ENCODE measurements at places on chromosomes 7 and 10.

- no peak for DNase-seq
These were observed 396 bp upstream of the EXOC4 start for GRCh38 chr7:133252506-133252857.

GRCh38 chr10:90856964-90857634 is 740 bp downstream of the HTR7 start:
- DNase-seq = no peak

DNA sequence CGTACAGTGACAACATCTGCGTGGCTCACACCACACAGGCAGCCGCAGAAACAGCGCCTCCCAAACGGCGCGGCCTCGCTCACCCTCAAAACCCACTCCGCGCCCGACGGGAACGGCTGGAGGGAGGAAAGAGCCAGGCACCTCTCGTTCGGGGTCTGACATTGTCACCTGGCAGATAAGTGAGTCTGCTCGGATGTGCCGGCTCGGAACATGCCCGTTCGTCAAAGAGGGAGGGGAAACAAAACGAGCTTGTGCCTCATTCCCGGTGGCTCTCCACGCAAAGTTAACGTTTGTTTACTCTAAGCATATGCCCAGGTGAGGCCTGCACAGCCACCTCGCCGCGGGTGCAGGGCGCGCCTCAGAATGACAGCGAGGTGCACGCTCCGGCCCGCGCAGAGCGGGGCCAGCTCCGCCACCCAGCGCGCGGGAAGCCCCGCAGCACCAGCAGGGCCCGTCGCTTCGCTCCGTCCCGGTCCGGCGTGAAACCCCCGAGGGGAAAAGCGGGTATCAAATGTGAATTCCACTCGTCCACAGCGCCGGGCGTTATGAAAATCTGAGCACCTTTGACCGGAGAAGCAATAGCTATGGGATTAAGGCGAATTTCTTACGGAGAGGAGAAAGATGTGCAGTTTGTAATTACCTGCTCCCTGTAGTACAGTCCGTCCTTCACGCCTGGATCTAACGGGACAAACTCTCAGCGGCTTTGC is 13.1 kb downstream of the CNPY1 start:
- DNase-seq = no peak

- DNase-seq = no peak
These were observed 3.2 kb upstream of the IGFBP3 start for GRCh38 chr7:45924283-45924682.

- DNase-seq = no peak
These were observed 12.2 kb downstream of the LZTS2 start for GRCh38 chr10:101011517-101012423.

DNA sequence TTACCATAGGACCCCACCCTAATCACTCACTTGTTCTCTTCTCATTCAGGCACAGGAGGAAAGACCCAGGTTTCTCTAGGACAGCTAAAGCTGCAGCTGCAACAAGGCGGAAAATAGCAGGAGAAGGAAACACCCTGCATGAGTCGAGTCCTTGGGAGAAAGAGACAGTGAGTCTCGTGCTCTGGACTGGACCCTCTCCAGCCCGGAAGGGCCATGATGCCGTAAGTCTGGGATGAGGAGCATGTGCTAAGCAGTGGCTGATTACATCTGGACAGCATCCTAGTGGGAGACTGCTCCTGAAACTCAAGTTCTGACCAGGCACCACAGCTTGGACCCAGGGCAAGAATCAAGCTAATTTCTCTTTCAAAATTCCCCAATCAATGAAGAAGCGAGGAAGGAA is 39.4 kb downstream of the FBXW4 start:
- DNase-seq = no peak

DNA sequence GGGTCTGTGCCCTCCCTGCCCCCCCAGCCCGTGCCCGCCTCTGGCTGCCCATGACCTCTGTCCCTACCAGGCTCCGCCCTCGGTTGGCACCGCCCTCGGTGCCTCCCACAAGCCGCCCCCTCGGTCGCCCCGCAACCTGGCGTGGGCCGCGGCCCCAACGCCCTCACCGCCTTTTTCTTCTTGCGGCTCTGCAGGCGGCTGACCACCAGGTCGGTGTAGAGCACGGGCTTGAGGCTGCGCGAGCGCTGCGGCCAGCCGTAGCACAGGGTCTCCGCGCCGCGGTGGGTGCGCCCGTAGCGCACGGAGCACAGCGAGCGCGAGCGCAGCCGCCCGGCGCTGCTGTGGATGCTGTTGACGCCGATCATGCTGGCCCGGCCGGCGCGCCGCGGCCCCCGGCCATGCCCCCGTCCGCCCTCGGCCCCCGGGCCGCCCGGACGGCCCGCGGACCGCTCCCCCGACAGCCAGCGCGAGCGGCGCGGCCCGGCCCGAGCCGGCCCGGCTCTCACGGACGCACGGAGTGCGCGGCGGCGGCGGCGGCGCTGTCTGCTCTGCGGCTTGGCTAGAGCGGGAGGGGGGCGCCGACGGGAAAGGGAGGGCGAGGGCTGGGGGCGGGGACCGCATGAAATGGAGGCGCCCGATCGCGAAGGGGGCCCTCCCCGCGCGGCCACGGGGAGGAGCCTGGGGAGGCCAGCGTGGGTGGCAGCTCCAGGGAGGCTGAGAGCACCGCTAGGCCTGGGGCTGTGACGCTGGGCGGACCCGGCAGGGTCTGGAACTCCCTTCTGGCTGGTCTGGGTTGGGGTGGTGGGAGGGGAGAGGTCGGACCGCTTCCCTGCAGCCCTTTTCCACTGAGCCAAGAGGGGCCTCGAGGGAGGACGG is 9.6 kb downstream of the PSD start:
- no peak for DNase-seq

GRCh38 chr10:3802526-3803265 is 17.7 kb upstream of the KLF6 start:
- DNase-seq = no peak

GRCh38 chr10:80459047-80459865 is 5.1 kb downstream of the TSPAN14 start:
- DNase-seq = no peak

- DNase-seq = no peak
These were observed 25.4 kb upstream of the EXOC6 start for GRCh38 chr10:92822964-92823363.

- no peak for DNase-seq
These were observed at the start of gene DLG5 for GRCh38 chr10:77926566-77927401. Gene DLG5 (minus strand): TSS chr10:77926755. CDS start chr10:77926520, 235 bp downstream.

DNA sequence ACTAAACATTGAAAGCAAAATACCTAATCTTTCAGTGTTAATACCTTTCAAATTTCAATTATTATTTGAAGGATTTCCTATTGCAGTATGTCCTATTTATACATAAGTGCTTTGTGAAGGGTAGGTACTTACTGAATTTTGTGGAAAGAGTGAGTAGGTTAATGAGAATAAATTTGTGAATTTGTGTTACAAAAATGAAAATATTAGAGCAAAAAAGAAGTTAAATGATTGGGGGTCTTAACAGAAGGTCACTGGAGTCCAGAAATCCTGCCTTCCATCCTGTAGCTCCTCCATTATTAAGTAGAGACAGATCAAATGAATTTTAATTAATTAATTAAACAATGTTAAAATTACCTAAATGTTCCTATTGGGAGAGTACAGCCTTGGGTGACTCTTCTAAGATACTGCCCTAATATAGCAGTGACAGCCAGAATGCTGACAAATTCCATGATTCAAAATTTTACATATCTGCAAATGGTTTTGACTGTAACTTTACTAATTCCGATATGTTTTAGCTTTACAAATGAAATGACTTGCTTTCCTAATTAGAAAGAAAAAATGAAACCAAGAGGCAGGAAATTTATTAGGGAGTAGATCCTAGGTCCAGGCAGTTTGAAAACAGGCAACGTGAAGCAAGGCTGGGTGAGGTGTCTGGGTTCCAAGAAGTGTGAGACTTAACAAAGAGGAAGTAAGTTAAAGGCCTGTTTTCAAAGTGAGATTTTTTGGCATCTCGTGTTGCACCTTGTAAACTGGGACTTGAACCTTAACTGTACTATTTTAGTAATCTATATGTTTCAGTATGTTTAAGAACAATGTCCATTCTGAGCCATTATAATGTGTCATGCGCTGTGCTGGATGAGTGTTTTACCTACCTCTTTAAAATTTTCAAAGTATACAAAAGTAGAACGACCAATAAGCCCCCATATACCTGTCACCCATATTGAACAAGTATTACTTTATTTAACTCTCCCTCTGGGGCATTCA is 1.5 kb downstream of the PIK3CG start:
- no peak for DNase-seq

- DNase-seq = no peak
These were observed 120.3 kb downstream of the ZNF438 start for GRCh38 chr10:30911303-30911863.

DNA sequence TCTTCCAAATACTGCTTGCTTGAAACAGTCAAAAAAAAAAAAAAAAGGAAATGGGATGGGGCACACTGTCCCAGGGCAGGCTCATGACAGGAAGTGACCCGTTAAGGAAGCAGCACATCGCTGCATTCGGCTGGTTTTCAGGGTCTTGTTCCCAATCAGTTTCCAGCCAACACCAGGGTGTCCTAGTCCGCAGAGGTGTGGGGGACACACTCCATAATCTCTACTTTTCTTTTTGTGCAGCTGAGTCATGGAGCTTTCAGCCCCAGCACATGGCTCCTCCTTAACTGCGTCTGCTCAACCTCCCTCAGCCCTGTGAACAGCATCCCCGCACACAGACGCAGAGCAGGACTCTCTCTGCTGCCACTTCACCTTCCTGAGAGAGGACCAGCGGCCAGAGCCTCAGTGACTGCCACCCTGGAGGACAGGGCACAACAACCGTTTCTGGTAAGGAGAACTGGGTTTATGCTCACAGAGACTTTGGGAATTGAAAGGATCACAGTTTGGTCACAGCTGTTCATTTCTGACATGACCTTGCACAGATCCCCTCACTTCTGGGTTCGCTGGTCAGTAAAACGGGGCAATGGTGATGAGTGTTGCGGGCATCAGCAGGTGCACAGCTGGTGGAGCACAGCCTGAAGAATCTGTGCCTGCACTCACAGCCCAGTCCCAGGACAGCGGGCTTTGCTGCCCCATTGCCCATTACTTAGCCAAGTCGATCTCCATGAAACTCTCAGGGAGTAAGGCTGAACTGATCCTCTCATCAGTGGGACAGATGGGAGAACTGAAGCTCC is at the start of gene GIMAP5:
TSS of gene GIMAP5 (plus strand) at position 154 of the 791 bp plus-strand sequence. CDS start 3,467 bp downstream, outside the sequence.
- no peak for DNase-seq

- DNase-seq = no peak
These were observed 13.1 kb upstream of the ARPC1A start for GRCh38 chr7:99312316-99313203.

DNA sequence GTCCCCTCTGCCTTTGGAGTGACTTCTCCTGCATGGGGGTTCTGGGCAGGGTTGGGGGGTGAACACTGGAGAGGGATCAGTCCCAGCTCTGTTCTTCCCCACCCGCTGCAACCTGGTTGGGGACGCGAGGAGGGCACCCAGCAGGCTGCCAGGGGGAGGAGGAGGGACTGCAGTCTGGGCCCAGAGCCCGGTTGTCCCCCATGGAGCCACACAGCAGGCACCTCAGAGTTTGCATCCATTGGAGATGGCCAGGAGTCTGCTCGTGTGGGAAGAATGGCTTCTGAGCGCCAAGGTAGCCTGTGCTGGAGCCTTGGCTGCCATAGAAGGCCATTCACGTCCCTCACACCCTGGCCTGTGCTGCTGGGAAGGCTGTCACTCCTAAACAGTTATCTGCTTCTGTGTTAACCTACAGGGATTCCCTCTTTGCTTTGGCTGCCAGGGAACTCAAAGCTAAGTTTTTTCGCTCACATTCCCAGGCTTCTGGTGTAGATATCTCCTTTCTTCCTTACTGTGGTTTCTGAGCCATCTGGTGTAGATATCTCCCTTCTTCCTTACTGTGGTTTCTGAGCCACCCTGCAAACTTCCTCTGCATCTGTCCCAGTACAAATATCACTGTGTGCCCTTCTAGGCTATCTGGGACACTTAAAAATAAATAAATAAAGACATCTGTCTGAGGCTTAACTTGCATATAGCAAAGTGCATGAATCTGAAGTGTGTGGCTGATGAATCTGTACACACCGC is 133.7 kb downstream of the LHPP start:
- DNase-seq = no peak

DNA sequence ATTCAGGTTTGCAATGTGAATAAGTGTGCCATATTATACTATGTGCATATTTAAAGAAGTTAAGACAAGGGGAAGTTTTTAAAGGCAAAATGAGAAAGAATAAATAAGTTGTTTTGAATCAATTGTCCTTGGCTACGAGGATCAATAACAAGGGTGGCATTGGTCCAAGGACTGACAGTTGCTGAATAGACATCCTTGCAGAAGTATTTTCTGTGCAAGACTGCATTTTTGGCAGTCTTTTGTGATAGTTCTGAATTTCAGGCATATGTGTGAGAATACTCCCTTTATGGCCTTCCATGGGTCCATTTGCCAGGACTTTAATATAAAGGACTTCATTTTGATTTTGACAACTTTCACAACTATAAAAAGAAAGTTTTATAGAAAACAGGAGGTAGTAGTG is 5.4 kb upstream of the LIPA start:
- DNase-seq = no peak

GRCh38 chr7:47782792-47783191 is 165.5 kb downstream of the PKD1L1 start:
- DNase-seq = no peak

DNA sequence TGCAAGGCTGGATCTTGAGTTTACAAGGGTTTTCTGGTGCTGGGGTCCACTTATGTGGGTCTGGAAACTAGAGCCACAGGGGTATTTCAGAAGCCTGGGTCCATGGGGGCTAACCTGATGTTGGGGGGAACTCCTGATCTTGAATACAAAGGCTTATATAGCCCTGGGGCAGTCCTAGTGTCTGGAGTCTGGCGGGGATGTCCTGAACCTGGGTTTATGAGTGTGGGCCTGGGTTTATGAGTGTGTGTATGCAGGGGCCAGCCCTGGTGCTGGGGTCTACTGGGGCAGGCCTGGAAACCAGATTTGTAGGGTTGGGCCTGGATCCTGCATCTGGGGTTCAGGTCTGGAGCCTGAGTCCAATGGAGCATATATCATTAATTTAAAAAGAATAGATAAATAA is 146.5 kb upstream of the C1GALT1 start:
- no peak for DNase-seq

DNA sequence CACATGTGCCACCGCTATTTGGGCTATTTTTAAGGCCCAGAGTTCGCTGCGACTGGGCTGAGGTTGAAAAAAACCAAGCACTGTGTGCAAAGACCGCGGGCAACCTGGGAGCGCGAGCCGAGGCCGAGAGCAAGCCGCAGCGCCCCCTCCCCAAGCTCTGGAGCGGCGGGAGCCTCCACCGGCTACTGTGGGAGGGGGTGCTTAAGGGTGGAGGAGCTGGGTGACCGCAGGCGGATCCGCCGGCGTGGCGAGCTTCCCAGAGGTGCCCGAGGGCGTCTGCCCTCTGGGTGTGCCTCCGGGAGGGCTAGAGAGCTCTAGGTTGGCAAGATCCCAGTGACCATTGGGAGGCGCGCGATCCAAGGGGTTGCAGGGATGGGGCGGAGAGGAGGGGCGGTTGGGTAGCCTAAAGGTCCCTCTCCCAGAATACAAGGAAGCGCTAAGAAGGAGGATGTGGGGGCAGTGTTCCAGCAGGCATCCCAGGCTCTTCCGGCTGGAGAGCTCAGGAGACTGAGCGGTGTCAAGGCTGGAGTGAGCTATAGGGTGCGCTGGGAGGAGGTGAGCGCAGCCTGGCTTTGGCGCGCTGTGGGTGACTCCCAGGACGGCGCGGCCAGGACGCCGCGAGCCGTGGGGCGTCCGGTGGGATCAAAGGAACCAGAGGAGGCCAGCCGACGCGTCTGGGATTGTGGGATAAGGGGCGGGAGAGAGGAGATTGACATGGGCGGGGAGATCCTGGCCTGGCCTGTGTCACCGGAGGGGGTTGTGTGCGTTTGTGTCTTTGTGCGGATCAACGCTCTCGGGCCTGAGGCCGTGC is 8.0 kb downstream of the DLX5 start:
- DNase-seq = no peak
